T-helper 22 cell (primary cell): ENCODE measurements at places on chromosomes 7 and 10.

DNA sequence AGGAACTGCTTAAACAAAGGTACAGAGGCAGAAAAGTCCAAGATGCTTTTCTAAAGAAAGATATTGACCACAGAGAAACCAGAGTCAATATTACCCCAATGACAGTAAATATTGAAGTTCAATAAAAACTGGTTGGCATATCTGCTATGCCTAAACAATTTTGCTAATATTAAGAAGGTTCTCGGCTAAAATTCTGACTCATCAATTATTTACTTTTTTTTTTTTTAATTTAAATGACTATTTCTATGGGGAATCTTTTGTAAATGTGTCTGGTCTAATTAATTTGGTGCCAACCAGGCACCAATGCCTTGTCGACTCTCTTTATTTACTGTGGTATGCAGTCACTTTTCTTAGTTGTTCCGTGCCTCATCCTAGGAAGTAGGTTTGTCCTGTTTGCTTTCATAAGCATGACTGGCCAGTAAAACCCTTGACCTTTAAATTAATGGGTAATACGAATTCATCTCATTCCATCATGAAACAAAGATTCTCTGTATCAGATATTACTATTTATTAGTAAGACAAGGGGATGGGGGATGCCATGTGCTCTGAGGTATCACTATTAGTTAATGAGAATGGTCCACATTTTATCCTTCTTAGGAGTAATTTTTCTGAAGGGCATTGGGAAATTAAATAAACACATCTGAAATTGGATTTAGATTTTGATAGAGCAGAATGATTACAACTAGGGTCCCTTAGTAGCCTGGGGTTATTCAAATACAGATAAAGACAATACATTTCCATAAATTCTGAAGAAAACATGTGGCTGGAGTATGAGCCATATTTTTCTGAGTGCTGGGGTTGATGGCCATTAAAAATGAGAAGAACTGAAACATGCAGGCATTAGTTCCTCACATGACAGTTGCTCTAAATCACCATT, 154.4 kb downstream of the VTI1A start:
- DNase-seq = no peak

DNA sequence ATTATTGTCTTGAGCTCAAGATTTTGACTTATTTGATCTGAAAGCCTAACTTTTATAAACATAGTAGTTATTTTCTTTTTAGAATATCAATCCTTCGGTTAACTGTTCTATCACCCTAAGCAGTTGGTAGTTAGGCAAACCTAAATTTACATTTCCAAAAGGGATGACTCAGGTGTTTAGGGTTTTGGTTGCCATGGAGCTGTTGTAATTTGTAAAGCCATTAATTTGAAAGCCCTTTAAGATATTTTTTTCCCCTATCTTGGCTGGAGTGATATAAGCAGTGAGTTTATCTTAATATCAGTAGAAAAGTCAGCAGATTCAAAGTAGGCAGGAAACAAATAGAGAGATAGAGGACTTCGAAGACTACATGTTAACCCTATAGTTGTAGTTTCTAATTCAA, 1472.6 kb upstream of the CELF2 start:
- DNase-seq = no peak

- no peak for DNase-seq
These were observed 247.4 kb downstream of the KIAA1217 start for GRCh38 chr10:24456322-24456721.

GRCh38 chr7:39735903-39736302, 112.5 kb downstream of the RALA start:
- no peak for DNase-seq

- DNase-seq = no peak
These were observed 49.1 kb downstream of the NCAPG2 start for GRCh38 chr7:158655507-158655906.

GRCh38 chr7:41769162-41769561, 66.3 kb upstream of the INHBA start:
- no peak for DNase-seq

- no peak for DNase-seq
These were observed 235.4 kb downstream of the TRIL start for GRCh38 chr7:28722684-28723083.
